ENCODE measurements at places on chromosomes 5 and 9.

DNA sequence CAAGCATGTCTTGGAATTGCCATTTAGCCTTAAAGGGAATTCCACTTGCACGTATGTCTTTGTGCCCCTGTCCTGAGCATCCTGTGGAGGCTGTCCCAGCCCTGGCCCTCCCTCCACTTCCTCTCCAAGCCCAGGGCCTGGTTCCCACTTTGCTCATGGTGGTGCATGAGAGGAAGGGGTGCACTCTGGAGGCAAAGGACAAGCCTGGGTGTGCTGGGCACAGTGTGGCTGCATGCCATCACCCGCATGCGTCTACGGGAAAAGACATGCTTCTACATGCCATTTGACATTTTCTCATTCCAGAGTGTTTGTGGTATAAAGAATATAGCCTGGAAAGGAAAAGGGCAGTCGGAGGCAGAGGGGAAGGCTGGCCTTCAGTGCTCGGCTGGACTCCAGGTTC lies 7.2 kb upstream of the IRX2 start:
- no peak for DNase-seq

DNA sequence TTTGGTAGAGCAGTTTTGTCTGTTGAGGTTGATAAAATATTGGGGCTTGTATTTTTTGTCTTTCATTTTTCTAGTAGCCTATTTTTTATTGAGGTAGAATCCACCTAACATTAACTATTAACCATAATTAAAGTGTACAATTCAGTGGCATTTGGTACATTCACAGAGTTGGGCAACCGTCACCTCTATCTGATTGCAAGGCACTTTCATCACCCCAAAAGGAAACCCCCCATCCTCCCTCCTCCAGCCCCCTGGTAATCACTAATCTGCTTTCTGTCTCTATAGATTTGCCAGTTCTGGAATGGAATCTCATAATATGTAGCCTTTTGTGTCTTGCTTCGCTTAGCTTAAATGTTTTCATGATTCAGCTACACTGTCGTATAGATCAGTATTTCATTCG lies 55.5 kb upstream of the DMRT3 start:
- no peak for DNase-seq

- peak; percentile 88 for DNase-seq
These were observed 44.6 kb downstream of the STC2 start for GRCh38 chr5:173283318-173284288.

DNA sequence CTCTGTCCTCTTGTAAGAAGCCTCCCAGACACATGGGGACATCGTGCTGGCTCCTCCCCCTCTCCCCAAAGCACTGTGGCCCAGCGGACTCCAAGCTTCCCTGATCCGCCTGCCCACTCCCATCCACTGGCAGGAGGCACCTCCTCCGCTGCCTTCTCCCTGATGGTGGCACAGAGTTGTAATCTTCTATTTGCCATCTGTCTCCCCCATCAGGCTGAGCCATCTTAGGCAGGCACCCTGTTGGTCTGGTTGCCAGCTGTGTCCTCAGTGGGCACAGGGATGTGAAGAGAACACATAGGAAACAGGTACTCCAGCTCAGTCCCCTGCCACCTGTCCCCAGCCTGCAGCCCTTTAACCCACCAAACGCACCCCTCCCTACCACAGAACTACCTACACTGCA lies 5.4 kb upstream of the ZDHHC12 start:
- DNase-seq = no peak

GRCh38 chr9:87596862-87597261 lies 99.2 kb downstream of the DAPK1 start:
- DNase-seq = no peak

GRCh38 chr9:15248081-15248480 lies 58.9 kb downstream of the TTC39B start:
- DNase-seq = no peak

DNA sequence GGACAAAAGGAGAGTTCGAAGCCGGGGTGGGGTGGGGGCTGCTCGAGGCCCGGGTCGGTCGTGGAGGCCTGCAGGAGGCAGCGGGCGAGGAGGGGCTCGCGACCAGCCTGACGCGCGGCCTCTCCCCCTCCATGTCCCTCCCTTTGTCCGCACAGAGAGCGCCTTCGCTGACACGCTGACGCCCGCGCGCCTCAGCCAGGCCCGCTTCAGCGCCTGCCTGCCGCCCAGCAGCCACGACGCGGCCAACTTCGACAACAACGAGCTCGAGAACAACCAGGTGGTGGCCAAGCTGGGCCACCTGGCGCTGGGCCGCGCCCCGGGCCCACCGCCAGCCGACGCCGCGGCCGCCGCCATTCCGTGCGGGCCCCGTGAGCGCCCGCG lies 42.2 kb downstream of the NEURL1B start:
- DNase-seq = no peak

- DNase-seq = no peak
These were observed 4.5 kb downstream of the TRIM32 start for GRCh38 chr9:116691607-116692006.

DNA sequence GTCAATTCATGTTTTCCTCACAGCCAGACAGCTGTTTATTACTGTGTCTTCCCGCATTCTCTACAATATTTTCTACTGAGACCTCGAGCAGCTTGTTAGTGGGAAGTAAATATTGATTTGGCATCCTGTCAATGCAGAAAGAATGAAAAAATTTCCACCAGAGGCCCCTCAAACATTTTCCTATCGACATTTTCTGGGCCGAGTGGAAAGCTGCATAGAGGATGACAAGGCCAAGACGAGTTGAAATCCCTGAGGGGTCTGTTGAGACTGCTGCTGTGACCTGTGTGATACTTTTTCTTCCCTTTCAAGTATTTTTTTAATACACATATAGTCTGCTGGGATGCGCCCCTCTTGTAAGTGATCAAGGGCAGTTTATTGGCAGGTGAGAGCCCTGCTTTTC lies 91.4 kb upstream of the SH3GL2 start:
- no peak for DNase-seq

- DNase-seq = no peak
These were observed 66.3 kb upstream of the TJP2 start for GRCh38 chr9:69107771-69108170.

DNA sequence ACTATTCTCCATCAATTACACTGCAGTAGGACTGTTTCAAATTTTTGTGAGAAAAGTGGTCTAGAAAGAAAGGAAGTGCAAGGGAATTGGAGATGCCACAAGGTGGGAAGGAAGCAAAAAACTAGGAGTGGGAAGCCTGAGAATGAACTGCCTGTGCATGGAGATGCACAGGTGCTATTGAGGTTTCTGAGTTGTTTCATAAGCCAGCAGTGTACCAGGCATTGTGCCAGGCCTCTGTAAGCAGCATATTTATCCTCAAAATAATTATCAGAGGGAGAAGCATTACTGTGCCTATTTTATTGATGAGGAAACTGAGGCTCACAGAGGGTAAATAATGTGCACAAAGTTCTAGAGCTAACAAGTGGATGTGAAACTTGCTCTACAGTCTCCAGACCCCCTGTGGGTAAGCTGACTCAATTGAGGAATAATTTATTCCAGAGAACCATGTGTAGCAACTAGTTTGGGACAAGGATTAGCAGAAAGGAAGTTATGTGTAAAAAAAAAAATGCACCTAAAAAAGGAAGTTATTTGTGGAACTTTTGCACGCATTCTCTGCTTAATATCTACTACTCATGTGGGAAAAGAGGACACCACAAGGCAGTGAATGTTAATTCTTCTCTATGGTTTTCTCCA lies 96.7 kb downstream of the SNCAIP start:
- DNase-seq = no peak

- no peak for DNase-seq
These were observed 336.3 kb downstream of the DMRT2 start for GRCh38 chr9:1386420-1386819.

DNA sequence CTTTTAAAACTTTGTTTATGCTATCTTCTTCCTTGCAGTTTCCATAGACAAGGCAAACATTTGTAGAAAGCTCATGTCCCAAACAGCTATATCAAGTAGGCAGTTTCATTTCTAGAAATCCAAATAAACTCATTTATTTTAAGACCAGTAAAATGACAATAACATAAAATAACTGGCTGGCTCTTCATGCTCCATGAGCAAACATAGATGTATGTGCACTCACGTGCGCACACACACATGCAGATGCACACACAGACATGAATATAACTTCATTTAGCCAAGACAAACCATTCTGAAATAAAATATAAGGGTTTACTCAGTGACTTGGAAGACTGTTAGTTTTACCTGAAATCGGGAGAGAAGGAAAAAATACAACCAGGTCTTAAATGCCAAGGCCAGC lies 176.5 kb upstream of the GAS1 start:
- DNase-seq = no peak

GRCh38 chr9:20551835-20552234 lies 70.5 kb downstream of the MLLT3 start:
- DNase-seq = no peak

GRCh38 chr5:131756942-131757341 lies 39.9 kb downstream of the FNIP1 start:
- no peak for DNase-seq

- no peak for DNase-seq
These were observed 96.2 kb upstream of the BOD1 start for GRCh38 chr5:173712609-173713175.

GRCh38 chr5:16480821-16481538 lies 15.4 kb upstream of the ZNF622 start:
- no peak for DNase-seq

- no peak for DNase-seq
These were observed 48.6 kb downstream of the SHB start for GRCh38 chr9:38020151-38021076.

DNA sequence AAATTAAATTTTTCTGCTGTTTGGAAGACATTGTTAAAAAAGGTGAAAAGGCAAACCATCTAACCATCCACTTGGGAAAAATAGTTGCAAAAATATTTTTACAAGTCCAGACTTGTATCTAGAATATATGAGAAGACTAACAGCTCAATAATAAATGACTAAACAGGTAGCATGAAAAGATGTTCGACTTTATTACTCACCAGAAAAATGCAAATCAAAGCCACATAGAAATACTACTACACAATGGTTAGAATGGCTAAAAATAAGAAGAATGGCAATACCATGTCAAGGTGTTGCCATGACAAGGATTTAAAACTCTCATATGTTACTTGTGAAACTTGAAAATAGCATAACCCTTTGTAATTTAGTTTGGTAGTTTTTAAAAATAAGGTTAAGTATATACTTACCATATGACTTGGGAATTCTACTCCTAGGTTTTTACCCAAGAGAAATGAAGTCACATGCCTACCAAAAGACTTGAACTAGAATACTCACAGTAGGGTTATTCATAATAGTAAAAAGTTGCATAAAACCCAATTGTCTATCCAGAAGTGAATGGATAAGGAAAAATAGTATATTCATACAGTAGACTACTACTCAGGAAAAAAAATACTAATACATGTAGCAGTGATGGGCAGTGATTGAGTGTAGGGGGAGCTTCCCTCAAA lies 93.8 kb downstream of the VPS13A start:
- no peak for DNase-seq

DNA sequence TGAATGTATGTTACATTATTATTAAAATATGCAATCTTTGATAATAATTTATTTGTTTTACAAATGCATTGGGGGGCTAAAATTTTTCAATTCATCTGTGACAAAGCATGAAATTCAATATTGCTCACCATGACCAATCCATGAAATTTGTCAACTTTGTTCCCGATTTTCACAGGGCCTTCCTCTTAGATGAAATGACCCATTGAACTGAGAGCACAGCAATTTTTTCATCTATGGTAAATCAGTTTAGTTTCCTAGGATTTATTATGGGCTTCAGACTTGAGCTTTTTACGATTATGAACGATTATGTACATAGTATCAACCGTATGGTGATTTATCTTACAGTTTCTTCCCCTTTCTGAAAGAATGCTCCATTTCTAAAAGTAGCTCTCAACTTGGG lies 157.3 kb downstream of the KIAA0825 start:
- DNase-seq = no peak

DNA sequence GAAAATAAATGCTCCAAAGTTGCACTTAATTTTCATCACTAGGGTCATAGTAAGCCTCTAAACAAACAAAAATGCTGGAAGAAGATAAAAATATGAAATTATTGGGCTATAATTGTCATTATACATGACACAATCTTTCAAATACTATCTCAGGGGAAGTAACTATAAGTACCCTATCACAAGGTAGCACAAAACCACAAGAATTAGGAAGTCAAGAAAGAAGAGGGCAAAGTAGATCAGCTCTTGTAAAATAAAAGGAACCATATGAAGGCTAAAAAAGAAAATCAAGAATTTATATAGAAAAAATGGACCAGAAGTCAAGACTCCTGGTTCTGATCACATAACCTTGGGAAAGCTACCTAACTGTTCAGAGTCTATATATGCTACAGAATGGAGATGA lies 48.1 kb downstream of the DIAPH1 start:
- no peak for DNase-seq

DNA sequence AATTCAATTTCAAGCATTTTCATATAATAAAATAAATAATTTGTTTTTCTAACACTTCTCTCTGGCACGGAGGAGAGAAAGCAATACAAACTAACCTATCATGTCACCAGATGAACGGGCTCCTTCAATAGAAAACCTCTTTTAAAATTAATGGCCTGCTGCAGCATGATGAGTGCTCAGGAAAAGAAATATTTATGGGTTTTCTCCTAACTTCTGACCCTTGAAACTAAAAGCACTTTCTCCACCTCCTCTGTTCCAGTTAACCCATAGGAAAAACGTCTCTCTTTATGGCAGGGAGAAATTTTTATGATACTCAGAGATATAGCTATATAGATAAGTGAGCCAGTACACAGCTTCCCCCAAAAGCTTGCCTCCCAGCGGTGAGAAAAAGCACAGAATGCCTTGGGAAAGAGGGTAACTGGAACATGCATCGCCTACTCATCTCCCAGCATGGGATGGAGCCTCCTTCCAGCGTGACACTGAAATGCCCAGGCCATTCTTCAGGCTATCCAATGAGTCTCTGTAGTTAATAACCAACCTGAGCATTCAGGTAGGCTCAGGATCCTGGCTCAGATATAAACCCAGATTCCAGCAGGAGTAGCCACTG lies 963.0 kb upstream of the DMAC1 start:
- DNase-seq = no peak

- DNase-seq = peak; percentile 89
These were observed 19.4 kb downstream of the GBGT1 start for GRCh38 chr9:133144142-133144903.

DNA sequence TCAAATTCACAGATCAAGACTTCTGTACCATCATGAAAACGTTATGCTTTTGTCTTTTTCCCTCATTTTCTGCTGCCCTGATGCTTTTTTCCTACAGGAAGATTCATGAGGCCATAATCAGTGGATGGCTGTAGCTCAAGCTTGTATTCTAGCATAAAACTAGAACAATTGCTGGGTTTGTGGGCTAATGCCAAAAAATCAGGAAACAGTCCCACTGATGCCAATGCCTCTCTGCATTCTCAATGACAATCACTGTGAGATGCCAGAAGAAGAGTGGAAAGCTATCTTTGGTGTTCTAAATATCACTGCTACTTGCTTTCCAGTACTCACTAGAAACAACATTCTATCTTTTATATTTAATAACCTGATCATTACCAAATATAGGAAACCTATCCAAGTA lies 33.3 kb upstream of the FAM170A start:
- no peak for DNase-seq

- peak; percentile 9 for DNase-seq
These were observed 141.5 kb upstream of the NR4A3 start for GRCh38 chr9:99680191-99680590.
